K562 (cell line): ENCODE measurements at places on chromosomes 2 and 18. TPM values are rescaled to one million over a fixed set of nuclear protein-coding genes. Genes with fewer than 3 reads are reported as not detected.
A peak's percentile ranks its signal among the peaks of the same experiment; 100 is the strongest.

GRCh38 chr18:48852292-48852691, 98.5 kb downstream of the SMAD7 start:
- DNase-seq, result no peak

DNA sequence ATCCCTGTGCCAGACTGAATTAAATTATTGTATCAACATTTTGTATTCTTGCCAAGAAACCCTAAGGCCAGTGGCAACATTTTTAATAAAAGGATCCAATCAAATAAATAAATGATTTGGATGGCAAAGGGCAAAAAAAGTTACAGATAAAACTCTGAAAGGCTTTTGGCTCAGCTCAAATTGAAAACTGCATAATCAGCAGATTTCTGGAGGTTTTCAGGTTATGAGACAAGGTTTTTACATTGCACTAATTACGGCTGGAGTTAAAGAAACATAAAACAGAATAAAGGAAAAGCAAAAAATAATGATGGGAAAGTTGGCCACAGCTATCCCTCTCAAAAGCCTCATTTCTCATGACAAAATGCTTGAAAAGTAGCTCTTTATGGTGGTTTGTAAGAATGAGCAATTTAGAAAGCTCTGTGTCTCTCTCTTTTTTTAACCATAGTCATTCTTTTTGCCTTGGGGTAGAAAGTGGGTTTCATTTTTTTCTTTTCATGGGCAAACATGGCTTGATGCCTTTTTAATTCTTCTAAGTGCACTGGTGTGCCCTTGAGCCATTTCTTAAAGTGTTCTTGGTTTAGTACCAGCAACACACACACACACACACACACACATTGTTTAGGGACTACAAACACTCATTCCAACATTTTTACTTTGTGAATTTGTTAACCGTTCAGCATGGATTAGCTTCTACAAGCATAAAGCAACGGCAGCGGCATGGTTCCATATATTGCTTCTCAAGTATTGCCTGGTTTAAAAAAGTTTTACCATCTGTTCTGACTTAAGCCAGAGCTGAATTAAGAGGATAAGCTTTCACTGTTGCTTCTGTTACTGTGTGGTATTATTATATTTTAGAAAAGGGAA, 747.1 kb upstream of the FSHR start:
- no peak for DNase-seq

GRCh38 chr2:97936881-97937280, 58.9 kb downstream of the TMEM131 start:
- DNase-seq, result no peak

DNA sequence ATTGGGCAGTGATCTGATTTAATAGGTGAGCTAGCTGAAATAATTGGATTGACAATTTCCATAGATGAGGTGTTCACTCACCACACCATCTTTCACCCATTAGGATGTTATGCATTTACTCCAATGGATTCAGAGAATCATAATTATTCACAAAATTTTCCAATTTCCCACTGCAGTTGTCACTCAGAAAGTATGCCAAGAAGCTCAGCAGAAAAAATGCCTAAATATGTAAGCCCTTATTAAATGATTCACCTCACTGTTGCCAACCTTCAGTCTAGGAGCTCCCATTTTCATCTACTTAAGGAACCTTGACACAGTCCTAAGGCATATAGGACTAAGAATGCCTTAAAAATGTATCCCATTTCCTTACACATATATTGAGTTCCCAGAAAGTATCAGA, 94.3 kb downstream of the MBD2 start:
- DNase-seq, result no peak

- peak; percentile 6 for DNase-seq
Measured at GRCh38 chr2:198657512-198658121, 800.1 kb downstream of the SATB2 start.

DNA sequence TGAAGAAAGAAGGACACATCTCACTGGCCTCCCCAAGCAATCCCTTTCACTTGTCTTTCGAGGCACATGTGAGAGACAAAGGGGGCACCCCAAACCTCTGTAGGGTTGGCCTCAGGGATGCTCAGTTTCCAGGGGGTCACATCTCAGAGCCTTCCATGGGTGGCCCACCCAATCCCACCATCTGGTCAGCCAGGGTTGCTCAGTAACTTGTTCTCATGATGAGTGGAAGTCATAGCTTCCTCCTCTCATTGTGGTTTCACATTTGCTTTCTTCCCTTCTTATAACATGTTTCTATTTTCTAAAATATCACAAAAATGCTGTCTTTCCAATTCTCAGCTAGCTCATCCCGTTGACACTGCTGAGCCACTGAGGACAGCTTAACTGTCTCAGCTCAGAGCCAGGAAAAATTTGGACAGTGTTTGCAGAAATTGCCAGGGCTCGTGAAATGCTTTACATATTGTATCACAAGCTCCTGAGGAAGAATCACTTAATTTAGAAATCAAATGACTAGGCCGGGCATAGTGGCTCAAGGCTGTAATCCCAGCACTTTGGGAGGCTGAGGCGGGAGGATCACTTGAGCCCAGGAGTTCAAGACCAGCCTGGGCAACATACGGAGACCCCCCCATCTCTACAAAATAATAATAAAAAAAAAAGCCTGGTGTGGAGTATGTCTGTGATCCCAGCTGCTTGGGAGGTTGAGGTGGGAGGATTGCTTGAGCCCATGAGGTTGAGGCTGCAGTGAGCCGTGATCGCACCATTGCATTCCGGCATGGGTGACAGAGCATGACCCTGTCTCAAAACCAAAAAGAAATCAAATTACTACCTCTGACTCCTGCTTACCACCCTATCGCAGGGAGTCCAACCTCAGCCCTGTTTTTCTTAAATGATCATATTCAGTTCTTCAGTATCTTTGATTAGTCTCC, 129.3 kb downstream of the PRKCE start:
- DNase-seq, result no peak

DNA sequence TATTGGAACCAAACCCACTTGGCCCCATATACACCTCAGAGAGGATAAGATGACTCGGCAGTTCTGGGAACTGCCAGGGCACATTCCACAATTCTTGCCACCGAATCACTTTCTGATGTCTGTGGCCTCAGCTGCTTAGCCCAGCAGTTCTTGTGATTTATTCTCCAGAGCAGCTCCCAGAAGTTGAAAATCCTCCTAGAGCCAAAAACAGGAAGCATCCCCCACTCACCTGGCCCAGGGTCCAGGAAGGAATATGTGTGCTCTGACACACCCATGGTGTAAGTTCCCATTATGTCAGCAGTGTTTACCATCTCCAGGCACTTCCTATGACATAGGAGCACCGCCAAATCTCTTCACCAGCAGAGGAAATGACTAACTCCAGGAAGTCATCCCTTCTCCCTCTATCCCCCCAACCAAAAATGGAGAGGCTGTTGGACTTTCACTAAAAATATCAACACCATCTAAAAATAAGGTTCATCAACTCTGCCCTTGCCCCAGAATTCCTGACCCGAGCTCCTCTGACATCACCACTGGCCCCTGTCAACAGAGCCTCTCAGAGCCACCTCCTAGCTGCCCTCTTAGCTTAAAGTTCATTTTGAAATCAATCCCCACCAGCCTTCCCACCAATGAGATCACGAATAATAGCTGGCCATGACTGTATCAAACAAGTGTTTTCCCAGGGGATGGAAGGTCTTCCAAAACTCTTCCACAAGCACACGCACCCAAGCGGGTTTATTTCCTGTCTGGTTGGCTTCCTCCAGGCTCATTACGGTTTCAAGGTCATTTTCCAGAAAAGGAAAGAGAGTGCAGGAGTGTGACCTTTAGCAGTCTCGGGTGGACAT, 223.1 kb upstream of the PARD3B start:
- DNase-seq, result no peak

GRCh38 chr2:151973901-151974199, 125.0 kb downstream of the CACNB4 start:
- DNase-seq, result no peak

GRCh38 chr18:41347057-41347456, 608.0 kb upstream of the PIK3C3 start:
- no peak for DNase-seq

DNA sequence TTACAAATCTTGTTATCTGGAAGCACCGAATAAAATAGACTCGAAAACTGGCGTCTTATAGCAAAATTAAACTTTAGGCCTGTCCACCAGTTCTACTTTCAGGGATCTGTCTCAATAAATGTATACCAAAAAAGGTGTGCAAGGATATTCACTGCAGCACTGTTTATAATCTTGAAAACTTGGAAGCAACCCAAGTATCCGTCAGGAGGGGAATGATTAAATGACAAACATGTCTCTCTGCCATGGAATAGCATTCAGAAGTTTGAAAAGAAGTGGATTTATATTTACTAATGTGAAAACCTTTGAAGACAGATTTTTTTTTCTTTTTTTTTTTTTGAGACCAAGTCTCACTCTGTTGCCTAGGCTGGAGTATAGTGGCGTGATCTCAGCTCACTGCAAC, 32.3 kb upstream of the SATB2 start:
- DNase-seq, result no peak

DNA sequence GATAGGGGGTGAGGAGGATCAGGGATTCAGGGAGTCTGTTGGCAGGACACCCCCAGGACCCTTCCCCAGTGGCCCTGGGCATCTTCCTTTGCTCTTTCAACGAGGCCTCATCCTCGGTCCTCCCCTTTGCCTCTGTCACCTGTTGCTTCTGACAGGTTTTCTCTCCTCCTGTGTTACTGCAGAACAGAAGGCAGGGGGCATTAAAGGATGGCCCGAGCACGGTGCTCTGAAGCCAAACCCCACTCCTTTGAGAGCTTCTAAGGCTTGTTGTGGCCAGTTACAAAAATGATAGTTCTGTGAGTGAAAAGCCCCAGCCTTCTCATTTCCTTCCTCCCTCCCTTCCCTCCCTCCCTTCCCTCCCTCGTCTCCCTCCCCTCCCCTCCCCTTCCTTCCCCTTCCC, 82.5 kb downstream of the THNSL2 start:
- no peak for DNase-seq

The COL6A3 gene
- 1.1 and 2.7 TPM in 2 replicates for polyA plus RNA-seq

The POTEJ gene
- not detected in 2 replicates for polyA plus RNA-seq

The SPATA3 gene
- polyA plus RNA-seq, result not detected in 2 replicates

The EMILIN2 gene
- polyA plus RNA-seq, result 0.20 and 0.40 TPM in 2 replicates

The B3GNT7 gene
- polyA plus RNA-seq, result not detected in 2 replicates

The C2orf78 gene
- polyA plus RNA-seq, result 0.27 and 0.45 TPM in 2 replicates

The TUBA3E gene
- polyA plus RNA-seq, result 0.09 and 0.12 TPM in 2 replicates

The DSG1 gene
- polyA plus RNA-seq, result 0.07 and 0.16 TPM in 2 replicates

The KCNS3 gene
- 0.08 and 0.20 TPM in 2 replicates for polyA plus RNA-seq

The RNF138 gene
- polyA plus RNA-seq, result 58.2 and 62.5 TPM in 2 replicates

The SP140 gene
- polyA plus RNA-seq, result 0.19 and 1.1 TPM in 2 replicates

The CRYGB gene
- polyA plus RNA-seq, result not detected in 2 replicates

The MC2R gene
- polyA plus RNA-seq, result not detected in 2 replicates
